ENCODE measurements at places on chromosomes 6 and 20. TPM values are rescaled to one million over a fixed set of nuclear protein-coding genes. Genes with fewer than 3 reads are reported as not detected.

DNA sequence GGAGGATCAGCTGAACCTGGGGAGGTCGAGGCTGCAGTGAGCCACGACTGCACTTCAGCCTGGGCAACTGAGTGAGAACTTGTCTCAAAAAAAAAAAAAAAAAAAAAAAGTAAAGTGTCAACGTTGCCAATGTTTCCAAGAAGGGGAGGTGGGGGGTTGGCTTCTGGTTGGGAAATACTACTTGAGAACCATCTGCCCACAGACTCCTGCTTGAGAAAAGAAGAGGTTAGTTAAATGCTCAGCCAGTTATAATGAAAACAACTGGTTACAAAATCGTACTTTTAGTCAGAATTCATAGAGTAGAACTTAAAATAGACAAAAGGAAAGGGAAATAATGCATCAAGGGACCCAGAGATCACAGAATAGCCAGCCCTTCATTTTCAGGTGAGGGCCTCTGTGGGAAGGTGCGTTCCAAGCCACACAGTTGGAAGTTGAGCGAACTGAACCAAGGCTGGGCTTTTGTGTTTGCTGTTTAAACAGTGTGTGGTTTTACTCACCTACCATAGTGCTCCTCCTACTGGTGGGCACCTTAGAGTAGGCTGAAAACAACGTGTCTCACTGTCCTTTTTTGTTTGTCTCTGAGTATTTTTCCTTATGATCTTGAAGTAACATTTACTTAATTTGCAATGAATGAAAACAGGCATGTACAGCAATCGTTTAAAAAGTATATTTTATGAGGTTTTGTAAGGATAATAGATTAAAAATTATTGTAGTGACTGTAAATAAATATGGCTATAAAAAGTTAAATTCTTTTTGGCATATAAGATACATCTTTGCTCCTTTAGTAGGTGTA is 200.7 kb downstream of the BCAS1 start:
- DNase-seq = no peak

LY6G5B gene
- 14.0 TPM for total RNA-seq

FAM8A1 gene
- 32.2 TPM for total RNA-seq

LRFN2 gene
- not detected for total RNA-seq

C6orf52 gene
- total RNA-seq = 0.84 TPM

GRCh38 chr6:34459899-34460593 is 5.8 kb upstream of the PACSIN1 start:
- DNase-seq = no peak

SDHAF4 gene
- 7.7 TPM for total RNA-seq

IMPG1 gene
- total RNA-seq = not detected

GRCh38 chr6:90811596-90812226 is 224.8 kb upstream of the MAP3K7 start:
- no peak for DNase-seq

- no peak for DNase-seq
Measured at GRCh38 chr6:105567140-105567539, 164.3 kb upstream of the PREP start.

SLC22A3 gene
- total RNA-seq = not detected
